Thoracic aorta (tissue), 2 donors: ENCODE measurements at places on chromosomes 3 and 15. TPM values are rescaled to one million over a fixed set of nuclear protein-coding genes. Genes with fewer than 3 reads are reported as not detected.
A peak's percentile ranks its signal among the peaks of the same experiment; 100 is the strongest.

DNA sequence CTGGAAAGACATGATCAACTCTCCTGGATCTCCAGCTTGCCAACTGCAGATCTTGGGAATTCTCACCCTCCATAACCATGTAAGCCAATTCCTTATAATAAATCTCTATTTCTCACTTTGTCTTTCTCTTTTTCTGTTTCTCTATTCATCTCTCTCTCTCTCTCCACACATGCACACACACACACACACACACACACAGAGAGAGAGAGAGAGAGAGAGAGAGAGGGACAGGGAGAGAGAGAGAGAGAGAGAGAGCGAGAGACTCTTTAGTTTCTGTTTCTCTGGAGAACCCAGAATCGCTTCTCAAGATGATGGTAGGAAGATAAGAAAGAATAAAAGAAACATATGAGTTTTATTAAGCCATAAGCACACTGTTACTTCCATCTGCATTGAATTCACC lies 111.9 kb downstream of the BCHE start:
- no peaks in the 10 kb centered on the region for H3K36me3 ChIP-seq
- DNase-seq: no peak
- no peaks in the 10 kb centered on the region for H3K4me1 ChIP-seq
- H3K27me3 ChIP-seq: no peaks in the 10 kb centered on the region
- no peak overlapping the region for H3K4me3 ChIP-seq

DNA sequence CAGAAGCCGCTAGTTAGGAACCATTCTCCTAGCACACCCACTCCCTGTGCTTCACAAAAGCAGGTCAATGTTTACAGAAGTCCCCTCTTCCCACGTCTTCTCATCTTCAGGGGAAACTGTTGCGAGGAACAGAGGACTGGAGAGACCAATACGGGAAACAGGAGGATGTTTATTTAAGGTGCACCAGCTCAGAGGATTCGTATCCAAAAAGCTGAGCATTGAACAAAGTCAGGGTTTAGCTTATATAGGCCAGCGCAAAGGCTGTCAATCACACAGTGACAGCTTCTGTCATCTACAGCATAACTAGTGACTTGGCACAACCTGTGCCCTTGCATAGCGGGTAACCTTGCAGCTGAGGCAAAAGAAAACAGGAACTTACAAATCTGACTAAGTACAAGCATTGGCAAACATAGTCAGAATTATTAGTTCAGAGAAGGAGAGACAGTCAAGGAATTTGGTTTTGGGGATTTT lies 61.3 kb downstream of the ZDHHC19 start:
- H3K27ac ChIP-seq: no peak overlapping the region
- H3K4me3 ChIP-seq: no peak overlapping the region
- H3K27me3 ChIP-seq: no peaks in the 10 kb centered on the region

HGD gene
- total RNA-seq: not detected

DNA sequence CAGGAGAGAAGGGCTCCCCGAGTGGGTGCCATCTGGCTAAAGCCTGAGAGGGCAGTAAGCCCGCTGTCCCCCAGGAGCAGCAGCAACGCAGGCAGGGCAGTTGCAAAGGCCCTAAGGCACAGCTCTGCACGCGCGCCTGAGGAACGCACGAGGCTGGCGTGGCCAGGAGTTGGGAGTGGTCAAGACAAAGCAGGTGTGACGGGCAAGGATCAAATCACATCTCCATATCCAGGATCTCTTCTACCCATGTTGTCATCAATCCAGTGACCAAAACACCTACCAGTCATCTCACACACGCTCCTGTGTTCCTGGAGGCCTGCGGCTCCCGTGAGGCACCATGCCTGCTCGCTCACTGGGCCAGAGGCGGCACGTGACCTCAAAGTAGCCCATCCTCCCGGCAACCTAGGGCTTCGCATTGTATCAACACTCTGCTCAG lies 59.5 kb downstream of the ERC2 start:
- H3K36me3 ChIP-seq: no peaks in the 10 kb centered on the region
- no peak overlapping the region for H3K27ac ChIP-seq
- H3K4me1 ChIP-seq: no peaks in the 10 kb centered on the region
- no peak overlapping the region for H3K4me3 ChIP-seq

GP9 gene
- total RNA-seq: not detected

CFAP161 gene
- 1.1 TPM for total RNA-seq

FSIP1 gene
- total RNA-seq: 0.14 TPM

DNA sequence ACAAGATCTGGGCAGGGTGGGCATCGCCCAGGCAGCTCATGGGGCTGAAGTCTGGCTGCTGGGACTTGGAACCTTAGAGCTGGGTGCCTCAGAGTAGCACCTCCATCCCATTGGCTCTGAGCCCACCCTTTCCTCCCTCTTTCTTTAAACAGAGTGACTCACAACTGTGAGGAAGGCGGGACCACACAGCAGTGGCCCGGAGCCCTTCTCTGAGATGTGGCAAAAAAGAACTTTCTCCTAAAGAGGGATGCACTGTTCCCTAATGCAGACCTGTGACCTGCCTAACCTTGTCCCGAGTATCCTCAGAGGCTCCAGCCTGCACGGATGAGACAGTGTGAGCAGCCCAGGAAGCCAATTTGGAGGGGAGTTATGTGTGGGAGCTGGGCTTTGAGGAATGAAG lies 23.6 kb downstream of the PRR20G start:
- H3K4me3 ChIP-seq: no peak overlapping the region
- H3K27me3 ChIP-seq: no peaks in the 10 kb centered on the region
- H3K27ac ChIP-seq: no peak overlapping the region
- H3K36me3 ChIP-seq: no peaks in the 10 kb centered on the region
- DNase-seq: no peak

DNA sequence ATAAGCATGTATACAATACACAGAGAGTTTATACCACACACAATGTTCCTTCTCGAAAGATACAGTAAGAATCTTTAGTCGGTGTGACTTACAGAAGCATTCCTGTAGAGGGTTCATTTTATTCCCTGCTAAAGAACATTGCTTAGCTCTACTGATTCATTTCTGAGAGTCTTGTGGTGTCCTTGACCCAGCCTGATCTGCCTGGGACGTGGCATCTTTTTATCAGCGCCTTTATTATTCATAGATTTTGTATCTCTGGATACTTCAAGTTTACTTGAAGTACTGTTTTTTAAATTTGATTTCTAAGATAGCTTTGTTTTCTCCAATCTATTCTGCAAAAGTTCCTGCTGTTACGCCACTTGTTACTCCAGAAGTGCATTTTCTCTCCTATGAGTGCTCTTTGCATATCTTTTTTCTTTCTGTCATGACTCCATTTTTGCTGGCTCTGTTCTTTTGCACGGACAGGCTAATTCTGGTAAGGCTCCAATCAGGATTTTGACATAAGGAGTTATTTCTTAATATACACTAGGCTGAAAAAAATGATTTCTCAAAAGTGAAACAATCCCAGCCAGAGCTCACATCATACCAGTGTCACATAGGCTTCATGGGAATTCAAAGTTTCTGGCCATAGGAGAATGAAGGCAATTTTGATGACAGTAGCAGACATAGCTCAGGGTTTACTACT lies 114.5 kb upstream of the TNIK start:
- DNase-seq: no peak
- H3K27me3 ChIP-seq: no peaks in the 10 kb centered on the region
- H3K36me3 ChIP-seq: no peaks in the 10 kb centered on the region
- H3K4me3 ChIP-seq: no peak overlapping the region
- no peaks in the 10 kb centered on the region for H3K4me1 ChIP-seq

DNA sequence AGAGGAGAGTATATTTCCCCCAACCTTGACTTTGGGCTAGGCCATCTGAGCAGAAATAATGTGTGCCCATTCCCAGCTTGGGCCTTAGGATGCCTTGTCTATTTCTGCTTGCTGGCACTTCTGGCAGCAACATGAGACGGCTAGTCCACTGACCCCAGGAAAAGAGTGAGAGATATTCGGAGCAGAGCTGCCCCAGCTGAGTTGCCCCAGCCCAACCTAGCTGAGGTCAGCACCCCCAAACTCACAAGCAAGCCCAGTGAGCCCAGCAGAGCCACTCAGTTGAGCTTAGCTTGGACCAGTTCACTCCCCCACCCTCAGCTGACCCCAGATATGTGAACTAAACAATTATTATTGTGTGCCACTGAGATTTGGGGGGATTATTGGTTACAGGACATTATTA lies 20.2 kb downstream of the ITGA11 start:
- H3K4me3 ChIP-seq: no peak overlapping the region
- no peak for DNase-seq
- H3K36me3 ChIP-seq: peaks cover 6% of the 10 kb centered on the region
- peaks cover 78% of the 10 kb centered on the region for H3K4me1 ChIP-seq
- peak overlapping the region; percentile 12 for H3K27ac ChIP-seq
- no peaks in the 10 kb centered on the region for H3K27me3 ChIP-seq

DNA sequence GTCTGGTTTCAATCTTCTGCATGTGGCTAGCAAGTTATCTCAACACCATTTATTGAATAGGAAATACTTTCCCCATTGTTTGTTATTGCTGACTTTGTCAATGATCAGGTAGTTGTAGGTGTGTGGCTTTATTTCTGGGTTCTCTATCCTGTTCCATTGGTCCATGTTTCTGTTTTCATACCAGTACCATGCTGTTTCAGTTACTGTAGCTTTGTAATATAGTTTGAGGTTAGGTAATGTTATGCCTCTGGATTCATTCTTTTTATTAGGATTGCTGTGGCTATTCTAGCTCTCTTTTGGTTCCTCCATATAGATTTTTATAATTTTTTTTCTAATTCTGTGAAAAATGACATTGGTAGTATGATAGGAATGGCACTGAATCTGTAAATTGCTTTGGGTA lies 58.3 kb downstream of the LRRC49 start:
- no peaks in the 10 kb centered on the region for H3K36me3 ChIP-seq
- H3K4me1 ChIP-seq: no peaks in the 10 kb centered on the region
- no peak overlapping the region for H3K27ac ChIP-seq
- H3K4me3 ChIP-seq: no peak overlapping the region
- no peak for DNase-seq

EFCC1 gene
- total RNA-seq: not detected

DNA sequence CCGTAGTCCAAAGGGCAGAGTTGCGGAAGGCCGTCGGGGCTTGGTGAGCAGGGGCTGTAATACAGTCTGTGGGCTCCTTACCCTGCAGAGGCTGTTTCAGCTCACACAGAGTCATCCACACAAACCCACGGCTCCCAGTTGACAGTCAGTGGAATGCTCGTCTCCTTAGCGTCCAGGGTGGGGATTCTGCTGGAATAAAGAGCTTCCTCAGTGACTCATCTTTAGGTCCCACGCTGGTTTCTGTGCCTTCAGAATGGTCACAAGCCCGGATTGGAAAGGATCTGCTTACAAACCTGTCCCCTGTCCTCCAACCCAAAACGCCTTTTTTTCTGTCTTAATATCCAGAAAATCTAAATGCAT lies 201.3 kb upstream of the TPM1 start:
- no peak overlapping the region for H3K27ac ChIP-seq
- peaks cover 30% of the 10 kb centered on the region for H3K36me3 ChIP-seq
- no peak for DNase-seq
- no peaks in the 10 kb centered on the region for H3K4me1 ChIP-seq
- no peaks in the 10 kb centered on the region for H3K27me3 ChIP-seq

TP63 gene
- 0.42 TPM for total RNA-seq

DOCK3 gene
- 0.71 TPM for total RNA-seq

DNA sequence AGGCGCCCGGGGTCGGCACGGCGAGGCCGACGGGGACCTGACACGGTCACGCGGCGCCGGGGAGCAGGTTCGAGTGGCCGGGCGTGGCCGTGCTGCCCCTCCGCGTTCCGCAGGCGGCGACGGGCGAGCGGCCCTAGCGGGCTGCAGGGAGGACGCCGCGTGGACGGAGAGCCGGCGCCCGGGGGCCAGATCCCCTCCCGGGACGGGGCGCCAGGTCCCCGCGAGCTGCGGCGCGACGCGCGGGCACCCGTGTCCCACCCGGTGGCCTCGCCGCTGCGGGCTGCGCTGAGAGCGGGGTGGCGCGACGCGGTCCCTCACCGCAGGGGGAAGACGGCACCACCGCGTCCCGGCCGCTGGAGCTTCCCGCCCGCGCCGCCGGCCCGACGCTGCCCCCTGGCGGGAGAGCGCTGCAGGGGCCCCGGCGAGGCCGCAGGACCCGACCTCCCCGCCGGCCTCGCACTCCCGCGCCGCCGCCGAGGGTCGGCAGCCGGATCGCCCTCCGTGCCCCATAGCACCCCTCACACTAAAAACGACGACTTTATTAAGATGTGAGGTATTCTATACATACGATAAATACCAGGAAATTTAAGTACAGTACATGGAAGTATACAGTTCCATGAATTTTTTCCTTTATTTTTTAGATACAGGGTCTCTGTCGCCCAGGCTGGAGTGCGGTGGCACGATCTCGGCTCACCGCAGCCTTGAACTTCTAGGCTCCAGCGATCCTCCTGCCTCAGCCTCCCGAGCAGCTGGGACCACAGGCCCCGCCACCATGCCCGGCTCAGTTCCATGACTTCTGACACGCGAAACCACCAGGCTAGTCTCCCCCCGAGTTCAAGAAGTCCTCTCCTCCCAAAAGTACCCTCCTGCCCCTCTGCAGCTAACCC lies 1.3 kb upstream of the PIGZ start:
- no peak for DNase-seq
- H3K4me1 ChIP-seq: peaks cover 7% of the 10 kb centered on the region
- no peaks in the 10 kb centered on the region for H3K27me3 ChIP-seq
- H3K4me3 ChIP-seq: peak overlapping the region; percentile 97
- no peaks in the 10 kb centered on the region for H3K36me3 ChIP-seq

DNA sequence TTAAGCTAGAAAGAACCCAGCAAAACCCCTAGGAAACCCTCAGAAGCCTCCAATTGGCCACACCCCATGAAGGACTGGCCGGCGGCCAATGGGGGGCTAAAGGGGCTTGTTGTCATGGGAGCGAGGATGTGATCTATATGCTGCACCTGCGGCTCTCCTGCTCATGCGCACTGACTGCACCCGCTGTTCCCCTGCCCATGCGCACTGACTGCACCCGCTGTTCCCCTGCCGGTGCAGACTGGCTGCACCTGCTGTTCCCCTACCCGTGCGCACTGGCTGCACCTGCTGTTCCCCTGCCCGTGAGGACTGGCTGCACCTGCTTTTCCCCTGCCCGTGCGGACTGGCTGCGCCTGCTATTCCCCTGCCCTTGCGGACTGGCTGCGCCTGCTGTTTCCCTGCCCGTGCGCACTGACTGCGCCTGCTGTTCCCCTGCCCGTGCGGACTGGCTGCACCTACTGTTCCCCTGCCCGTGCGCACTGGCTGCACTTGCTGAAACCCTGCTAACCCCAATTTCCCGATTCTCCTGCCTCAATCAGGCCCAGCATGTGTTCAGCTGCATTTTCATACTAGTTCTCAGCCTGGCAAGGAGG lies 16.8 kb upstream of the MCCC1 start:
- H3K36me3 ChIP-seq: no peaks in the 10 kb centered on the region
- peak overlapping the region; percentile 31 for H3K4me3 ChIP-seq
- no peaks in the 10 kb centered on the region for H3K4me1 ChIP-seq
- no peaks in the 10 kb centered on the region for H3K27me3 ChIP-seq

KLHL18 gene
- 18.4 TPM for total RNA-seq

NTRK3 gene
- 87.3 TPM for total RNA-seq

- no peak for DNase-seq
- no peak overlapping the region for H3K27ac ChIP-seq
- H3K36me3 ChIP-seq: no peaks in the 10 kb centered on the region
Measured at GRCh38 chr3:57809609-57809968, 53.5 kb downstream of the SLMAP start.
